ENCODE measurements at places on chromosomes 6 and 20. TPM values are rescaled to one million over a fixed set of nuclear protein-coding genes. Genes with fewer than 3 reads are reported as not detected.

DNA sequence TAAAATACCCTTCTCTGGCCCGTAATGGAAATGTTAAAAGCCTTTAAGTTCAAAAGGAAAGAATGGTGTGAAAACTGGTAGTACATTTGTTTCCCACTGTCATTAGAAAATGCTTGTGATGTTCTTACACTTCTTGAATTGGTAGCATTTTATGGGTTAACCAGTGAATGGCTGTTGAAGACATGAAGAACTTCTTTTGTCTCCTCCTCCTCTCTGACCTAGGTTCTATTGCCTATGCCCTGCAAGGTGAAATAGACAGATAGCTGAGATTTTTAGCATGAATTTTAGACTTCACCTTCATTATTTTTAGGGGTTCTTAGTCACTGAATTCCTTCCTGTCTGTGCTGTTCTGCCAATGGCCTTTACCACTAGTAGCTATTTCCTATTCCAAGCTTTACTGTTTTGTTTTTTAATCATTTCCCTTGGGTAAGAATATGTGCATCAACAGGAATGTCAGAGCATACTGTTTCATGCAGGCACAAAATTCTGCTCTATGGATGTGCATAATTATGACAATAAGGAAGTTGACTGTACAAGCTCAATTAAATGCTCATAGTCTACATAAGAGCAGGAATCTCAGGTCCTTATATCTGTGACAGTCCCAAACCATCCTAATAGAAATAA is 4.9 kb downstream of the TNFAIP3 start:
- DNase-seq = no peak

DNA sequence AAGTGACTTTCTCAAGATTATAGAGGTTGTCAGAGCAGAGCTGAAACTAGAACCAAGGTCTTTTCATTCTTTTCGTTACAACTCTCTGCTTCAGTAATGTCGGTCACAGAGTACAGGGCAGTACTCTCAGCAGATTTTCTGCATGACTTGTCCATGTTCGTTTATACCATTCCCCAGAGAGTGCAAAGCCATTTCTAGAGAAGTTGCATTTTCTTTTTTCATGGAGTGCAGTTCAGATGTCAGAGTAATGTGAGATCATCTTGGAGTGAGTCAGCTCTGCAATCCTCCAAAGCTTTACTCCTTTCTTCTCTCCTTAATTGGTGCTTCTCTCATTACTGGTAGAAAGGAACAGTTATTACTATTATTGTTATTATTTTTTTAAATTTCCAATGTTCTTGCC is 115.6 kb upstream of the B3GAT2 start:
- no peak for DNase-seq

CALHM6 gene
- 6.7 TPM for total RNA-seq

- no peak for DNase-seq
These were observed 2.6 kb downstream of the SS18L1 start for GRCh38 chr20:62146019-62146755.

- no peak for DNase-seq
These were observed 5.9 kb upstream of the CPXM1 start for GRCh38 chr20:2806351-2806701.

- DNase-seq = no peak
These were observed 16.1 kb downstream of the FGD2 start for GRCh38 chr6:37021356-37022129.

- DNase-seq = no peak
These were observed 68.7 kb upstream of the MYL9 start for GRCh38 chr20:36472637-36473090.

DNA sequence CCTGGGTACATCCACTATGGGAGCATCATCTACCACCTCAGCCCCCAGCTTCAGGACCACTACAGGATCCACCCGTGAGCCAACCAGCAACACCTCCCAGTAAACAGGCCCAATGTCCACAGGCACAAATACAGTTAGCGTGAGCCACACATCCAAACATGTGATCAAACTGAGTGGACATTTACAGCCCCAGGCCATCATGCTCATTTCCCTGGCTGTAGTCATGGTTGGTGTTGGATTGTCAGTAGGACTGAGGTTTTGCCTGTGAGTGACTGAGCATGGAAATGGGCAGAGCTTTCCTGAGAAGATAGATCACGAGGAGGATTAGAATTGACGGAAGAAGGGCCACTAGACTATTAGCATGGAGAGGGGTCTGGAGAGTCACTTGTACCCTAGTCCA is 10.7 kb upstream of the MUC21 start:
- DNase-seq = no peak

DNA sequence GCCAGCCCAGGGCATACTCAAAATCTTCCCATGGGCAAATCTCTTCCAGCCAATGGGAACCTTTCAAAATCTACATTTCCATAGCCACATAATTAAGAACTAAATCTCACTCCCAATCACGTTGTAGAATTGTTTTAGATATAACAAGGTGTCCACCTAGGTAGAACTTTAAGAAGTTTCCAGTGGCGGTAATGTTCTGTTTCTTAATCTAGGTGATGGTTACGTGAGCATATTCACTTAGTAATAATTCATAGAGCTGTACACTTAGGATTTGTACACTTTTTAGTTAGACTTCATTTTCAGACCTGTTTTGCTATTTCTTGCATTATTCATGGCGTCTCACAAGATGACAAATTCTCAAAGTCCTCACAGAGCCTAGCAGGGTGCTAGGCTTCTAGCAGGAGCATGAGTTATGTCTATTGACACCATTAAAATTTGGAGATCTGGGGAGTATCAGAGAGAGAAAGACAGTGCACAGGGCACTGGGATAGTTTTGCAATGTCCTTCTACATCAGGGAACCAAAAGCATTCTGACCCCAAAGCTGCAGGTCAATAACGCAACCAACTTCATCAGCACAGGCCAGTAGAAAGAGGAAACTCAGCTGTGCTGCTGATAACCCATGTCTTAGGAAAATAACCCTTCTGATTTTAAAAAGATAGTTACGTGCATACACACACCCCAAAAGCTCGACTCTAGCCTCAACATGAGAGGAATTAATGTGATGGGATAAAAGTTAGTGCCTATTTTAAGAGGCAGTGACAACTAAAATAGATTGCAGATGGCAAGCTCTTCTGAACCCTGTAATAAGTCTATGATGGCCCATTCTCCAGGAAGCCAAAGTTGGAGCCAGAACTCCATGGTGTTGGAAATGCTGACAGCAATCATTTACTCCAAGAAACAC is 518.1 kb upstream of the JARID2 start:
- no peak for DNase-seq

CLDN20 gene
- total RNA-seq = not detected

DNA sequence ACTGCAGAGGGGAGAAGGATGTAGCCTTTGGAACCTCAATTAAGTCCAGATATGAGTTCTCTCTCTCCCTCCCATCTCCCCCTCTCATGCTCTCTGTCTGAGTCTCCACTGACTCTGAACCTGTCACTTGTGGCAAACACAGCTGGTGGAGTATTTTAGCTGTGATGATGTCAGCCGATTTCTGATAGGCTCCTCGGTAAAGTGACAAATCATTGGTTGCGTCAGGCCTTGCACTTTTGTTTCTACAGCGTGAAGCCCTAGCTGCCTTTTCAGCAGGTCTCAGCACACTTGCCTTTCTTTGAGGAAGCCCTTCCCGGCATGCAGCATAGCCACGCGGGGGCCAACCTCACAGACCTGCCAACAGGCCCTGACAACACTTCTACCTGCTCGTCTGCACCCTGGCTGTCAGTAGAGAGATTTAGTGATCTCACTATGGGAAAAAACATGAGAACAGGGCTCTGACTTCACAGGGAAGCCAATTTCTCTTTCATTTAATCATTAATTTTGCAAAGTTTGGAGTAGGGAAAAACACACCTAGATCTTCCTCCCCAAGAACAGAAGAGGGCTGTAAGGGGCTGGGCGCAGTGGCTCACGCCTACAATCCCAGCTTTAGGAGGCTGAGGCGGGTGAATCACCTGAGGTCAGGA is 84.4 kb downstream of the GMPR start:
- DNase-seq = peak; percentile 92

GRCh38 chr20:44080064-44080463 is 106.9 kb downstream of the JPH2 start:
- no peak for DNase-seq

DNA sequence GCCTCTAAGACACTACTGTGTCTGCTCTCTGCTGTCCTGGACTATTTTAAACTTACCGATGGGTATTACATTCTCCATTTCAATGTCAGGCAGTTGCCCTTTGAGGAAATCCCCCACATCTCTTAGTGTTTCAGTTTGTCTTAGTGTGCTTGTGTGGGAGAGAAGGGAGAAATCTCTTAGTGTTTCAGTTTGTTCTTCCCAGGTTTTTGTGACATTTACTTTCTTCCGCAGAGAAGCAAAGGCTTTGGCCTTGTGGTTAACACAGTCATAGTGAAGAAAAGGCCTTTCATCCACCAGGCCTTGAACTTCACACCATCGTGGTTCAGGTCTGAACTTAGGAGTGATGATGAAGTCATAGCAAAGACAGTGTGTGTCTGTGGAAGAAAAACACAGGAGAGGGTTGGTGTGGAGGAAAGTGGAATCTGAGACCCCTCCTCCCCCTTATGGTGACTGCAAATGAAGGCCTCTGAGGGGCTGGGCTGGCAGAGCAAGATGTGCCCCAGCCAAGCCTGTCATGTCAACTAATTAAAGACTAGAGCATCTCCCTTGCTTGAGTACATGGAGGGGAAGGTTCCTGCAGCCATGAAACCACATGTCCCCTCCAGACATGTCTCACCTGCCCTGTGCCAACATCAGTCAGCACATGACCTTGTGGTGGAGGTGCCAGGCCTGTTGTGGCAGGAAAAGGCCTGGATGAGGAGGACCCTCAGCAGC is 23.9 kb downstream of the RAET1L start:
- DNase-seq = no peak

- DNase-seq = no peak
These were observed 205.5 kb downstream of the ARHGAP18 start for GRCh38 chr6:129504456-129504855.

Data from spinal cord (tissue), 10 donors.